NCI-H1436 treated with DMSO at 0.1 percent for 48 hours (cell line): ENCODE measurements at places on chromosomes 2 and 18.

DNA sequence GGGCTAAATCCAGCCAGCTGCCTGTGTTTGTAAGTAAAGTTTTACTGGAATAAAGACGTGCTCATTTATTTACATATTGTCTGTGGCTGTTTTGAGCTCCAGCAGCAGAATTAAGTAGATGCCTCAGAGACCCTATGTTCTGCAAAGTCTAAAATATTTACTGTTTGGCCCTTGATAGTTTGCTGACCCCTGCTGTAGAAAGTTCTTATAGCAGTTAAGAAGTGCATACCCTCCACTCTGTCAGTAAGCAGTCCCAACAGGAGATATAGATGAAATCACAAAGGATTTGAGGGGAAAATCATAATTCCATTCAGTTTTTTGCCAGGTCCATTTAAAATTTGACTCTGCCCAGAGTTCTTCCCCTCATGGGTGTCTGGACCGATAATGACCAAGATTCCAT is 50.1 kb upstream of the ITM2C start:
- DNase-seq = no peak

- DNase-seq = no peak
Observed at GRCh38 chr2:239214725-239215124, 186.1 kb downstream of the HDAC4 start.

DNA sequence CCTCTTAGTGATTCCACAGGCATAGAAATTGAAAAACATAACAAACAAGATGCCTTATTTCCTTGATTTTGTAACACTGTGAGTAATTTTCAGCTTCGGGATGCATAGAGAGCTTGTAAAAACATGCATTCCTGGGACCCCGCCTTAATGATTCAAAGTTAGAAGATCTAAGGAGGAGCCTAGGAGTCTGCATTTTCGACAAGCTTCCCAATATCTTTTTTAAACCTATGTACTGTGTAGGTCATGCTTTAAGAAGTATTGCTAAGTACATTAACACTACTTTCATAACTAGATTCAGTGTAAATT is 109.8 kb upstream of the ZNF516 start:
- DNase-seq = no peak

DNA sequence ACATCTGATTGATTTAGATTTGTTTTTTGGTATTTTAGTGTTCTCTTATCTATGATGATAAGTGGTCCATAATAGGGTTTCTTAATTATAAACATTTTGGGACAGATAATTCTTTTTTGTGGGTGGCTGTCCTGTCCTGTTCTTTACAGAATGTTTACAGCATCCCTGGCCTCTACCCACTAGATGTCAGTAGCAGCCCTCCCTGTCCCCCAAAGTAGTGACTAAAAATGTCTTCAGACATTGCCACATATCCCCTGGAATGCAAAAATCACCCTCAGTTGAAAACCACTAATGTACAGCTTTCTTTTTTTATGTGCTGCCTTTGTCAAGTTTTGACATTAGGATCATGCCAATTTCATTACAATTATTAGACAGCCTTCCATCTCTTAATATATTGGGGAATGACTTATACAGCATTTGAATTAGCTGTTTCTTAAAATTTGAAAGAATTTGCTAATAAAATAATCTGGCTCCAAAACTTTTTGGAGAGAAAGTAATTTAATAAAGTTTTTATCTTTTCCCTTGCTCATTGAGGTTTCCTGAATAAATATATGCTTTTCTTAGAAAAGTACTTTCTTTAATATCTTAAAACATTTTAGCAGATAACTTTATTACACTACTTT is 19.5 kb downstream of the WIPF1 start:
- no peak for DNase-seq

- no peak for DNase-seq
Observed at GRCh38 chr18:49678440-49678839, 116.6 kb downstream of the LIPG start.

DNA sequence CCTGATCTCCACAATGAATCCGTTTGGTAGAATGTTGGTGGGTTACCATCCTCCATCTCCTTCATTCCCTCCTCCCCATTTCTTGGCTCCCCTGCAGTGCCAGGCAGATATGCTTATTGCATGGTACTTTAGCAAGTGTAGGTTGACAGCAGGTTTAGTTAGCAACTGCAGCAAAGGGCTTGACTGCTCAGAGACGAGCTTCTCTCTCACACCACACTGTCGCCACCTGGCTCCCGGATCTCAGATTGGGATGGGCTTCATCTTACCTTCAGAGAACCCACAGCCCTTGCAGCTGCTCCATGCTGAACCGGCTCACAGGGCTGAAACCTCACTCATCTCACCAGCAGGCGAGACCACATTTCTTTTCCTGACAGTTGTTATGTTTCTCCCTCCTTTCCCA is 88.8 kb downstream of the VWA3B start:
- no peak for DNase-seq

- DNase-seq = no peak
Observed at GRCh38 chr2:182866461-182867406, at the start of gene FRZB. TSS of gene FRZB (minus strand) at chr2:182866637. CDS start at chr2:182866552, 85 bp downstream.

DNA sequence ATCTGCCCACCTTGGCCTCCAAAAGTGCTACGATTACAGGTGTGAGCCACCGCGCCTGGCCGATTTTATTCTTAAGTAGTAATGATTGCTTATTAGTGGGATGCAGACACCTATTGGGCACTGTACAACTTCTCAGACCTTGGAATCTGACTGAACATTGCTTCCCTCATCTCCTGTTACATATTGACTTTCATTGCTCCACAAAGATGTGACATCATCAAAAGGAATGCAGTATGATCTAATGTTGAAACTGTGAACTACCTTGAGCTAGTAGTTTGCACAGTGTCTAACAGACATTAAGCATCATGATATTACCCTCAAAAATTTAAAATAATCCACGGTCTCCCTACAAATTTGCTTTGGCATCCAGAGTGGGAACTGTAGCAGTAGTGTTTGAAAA is 109.8 kb upstream of the SIX2 start:
- no peak for DNase-seq

GRCh38 chr18:43992741-43993140 is 687.9 kb upstream of the SETBP1 start:
- DNase-seq = no peak

GRCh38 chr2:109384308-109385271 is 229.2 kb downstream of the SEPTIN10 start:
- DNase-seq = no peak

- DNase-seq = no peak
Observed at GRCh38 chr2:227183657-227184367, 19.4 kb downstream of the COL4A3 start.

- no peak for DNase-seq
Observed at GRCh38 chr2:16251511-16252225, 311.3 kb downstream of the MYCN start.

DNA sequence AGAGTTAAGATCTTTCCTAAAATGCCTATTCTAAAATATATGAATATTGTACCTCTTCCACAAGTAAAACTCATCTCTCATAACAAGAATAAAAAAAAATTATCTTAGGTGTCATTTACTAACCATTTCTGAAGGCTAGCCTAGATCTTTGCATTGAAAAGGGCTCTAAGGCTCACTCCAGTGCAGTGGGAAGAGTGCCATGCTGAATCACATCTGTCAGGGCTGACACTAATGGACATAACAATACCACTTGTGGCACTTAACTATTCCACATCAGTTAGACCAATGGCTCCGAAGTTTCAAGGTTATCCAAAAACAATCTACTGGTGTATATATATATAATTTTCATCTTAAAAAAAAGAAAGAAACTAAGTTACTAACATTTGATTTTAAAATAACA is 130.2 kb downstream of the EXOC6B start:
- no peak for DNase-seq

GRCh38 chr18:59202258-59202820 is 17.6 kb upstream of the GRP start:
- no peak for DNase-seq

DNA sequence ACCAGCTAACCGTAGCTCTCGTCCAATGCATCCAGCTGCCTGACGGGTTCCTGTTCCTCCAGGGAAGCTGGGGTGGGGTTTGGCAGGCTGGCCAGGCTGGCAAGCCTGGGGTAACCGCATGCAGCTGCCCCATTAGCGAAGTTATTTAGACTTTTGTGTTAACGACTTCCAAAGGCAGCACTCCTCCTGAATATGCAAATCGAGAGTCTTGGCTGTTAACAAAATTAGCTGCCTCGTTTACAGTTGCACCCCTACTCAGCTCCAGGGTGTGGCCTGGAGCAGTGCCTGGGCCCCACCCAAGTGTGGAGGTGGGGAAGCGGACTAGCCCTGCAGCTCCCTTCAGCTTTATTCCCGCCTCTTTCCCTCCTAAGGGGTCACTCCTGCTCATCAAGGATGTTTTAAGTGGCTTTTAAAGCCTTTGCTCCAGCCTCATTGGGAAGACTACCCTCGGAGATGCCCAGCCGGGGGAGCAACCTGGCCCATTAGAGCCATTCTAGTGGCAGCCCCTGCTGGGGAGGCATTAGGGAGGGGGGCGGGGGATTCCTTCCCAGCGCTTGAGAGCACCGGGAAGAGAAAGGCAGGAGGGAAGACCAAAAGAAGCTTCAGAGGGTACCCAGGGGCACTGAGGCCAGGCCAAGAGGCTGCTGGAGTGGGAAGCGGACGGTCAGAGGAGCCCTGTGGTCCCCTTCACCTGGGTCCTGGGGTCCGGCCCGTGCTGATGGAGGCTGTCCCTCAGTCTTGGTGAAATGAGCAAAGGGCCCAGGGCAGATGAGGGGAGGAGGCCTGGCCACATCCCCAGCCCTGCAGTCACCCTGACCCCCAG is 204.1 kb downstream of the CELF4 start:
- DNase-seq = no peak

DNA sequence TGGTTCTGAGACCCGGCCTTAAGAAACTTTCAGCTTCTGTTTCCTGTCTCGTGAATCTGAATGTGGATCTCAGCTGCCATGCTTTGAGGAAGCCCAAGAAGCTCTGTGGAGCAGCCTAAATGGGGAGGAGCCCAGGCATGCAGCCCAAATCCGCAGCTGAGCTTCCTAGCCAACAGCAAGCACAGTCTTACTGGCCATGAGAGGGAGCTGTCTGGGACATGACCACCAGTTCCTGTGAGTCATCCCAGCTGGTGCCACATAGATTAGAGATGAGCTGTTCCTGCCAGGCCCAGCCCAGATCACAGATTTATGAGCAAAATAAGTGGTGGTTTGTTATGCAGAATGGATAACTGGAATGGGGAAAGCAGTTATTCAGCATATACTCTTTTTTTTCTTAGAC is 224.4 kb upstream of the APCDD1 start:
- DNase-seq = no peak

GRCh38 chr2:109531896-109532727 is 81.7 kb downstream of the SEPTIN10 start:
- DNase-seq = no peak

DNA sequence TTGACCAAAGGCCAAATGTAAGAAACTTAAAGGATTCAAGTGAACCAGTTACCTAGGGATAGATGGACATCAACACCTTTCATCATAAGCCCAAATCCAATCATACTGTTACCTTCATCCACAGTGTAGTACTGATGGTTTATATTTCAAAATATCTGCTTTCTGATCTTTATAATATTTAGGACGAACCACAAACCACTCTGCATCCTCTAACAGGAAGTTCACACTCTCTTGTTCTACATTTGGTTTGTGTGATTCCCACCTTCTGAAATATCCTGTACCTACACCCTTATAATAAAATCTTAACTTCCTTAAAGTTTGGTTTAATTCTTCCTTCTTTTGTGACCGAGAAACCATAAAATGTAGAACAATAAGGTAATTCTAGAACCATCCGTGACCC is 535.7 kb upstream of the CHAC2 start:
- no peak for DNase-seq

DNA sequence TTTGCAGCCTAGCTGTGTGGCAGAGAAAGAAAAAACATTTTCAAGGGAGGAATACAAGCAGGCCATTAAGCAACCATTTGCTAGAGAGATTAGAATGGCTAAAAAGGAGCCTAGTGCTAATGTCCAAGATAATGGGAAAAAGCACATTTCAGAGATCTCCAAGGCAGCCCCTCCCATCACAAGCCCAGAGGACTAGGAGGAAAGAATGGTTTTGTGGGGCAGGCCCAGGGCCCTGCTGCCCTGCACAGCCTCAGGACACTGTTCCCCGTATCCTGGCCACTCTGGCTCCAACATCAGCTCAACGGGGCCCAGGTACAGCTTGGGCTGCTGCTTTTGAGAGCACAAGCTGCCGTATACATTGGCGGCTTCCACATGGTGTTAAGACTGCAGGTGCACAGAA is 16.5 kb upstream of the GBX2 start:
- DNase-seq = no peak

- DNase-seq = no peak
Observed at GRCh38 chr18:6132751-6133368, 237.5 kb upstream of the TMEM200C start.

DNA sequence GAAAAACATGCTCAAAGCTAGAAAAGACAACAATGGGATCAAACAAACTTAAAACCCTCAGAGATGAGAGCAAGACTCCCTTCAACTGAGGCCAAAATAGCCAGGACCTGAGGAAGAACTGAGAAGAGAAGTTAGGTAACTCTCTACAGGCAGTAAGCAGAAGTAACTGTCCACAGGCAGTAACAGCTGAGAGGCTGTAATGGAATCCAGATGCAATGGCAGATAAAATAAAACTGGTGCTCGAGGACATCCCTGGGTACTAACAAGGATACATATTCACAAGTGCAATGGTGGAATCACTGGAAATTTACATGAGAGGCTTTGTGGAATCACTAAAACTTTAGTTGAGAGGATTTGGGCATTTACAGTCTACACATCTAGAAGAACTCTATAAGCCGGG is 30.4 kb upstream of the C2orf66 start:
- no peak for DNase-seq

GRCh38 chr2:11339508-11340083 is 4.8 kb downstream of the ROCK2 start:
- DNase-seq = no peak

- no peak for DNase-seq
Observed at GRCh38 chr2:17733599-17733998, 20.0 kb downstream of the SMC6 start.

GRCh38 chr2:168149150-168149974 is 98.0 kb downstream of the STK39 start:
- DNase-seq = no peak

DNA sequence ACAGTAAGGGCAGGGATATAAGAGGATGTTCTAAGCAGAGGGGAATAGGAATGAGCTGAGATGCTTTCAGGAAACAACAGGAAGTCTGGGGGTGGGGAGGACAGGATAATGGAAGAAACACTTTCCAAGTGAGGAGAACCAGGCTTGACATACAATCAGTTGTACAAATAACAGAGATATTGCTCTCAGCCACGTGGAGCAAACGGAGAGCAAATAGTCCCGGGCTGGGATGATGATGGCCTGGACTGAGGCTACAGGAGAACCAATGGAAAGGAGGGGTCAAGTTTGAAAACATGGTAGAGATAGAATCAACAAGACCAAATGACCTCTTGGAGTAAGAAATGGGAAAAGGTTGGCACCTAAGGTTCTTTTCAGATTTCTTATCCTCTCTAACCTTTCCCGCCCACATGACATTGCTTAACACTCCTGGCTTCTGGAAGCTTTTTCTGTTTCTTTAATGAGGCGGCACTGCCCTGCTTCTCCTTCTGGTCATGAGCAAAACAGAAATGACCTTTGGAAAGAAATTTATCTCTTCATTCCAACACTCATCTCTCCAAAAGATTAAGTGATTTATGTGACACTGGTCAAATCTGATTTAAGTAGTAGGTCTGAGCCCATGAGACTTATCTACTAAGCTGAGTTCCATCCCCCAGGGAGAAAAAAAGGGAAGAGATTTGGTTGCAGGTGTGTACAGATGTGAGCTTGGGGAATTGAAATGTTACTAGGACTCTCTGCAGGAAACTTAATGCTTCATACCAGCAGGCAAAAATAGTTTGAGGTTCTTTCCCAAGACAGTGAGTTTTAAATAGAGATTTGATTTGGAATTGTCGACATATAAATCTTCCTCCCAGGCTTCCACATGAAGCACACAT is 442.9 kb upstream of the HNRNPA3 start:
- DNase-seq = no peak

GRCh38 chr2:216083464-216084281 is 2.0 kb downstream of the TMEM169 start:
- DNase-seq = no peak
